ENCODE measurements at places on chromosomes 5 and 9.

GRCh38 chr5:95720094-95720786 is 10.9 kb upstream of the RHOBTB3 start:
- no peak for DNase-seq

GRCh38 chr5:32390819-32391591 is 53.5 kb downstream of the ZFR start:
- no peak for DNase-seq

DNA sequence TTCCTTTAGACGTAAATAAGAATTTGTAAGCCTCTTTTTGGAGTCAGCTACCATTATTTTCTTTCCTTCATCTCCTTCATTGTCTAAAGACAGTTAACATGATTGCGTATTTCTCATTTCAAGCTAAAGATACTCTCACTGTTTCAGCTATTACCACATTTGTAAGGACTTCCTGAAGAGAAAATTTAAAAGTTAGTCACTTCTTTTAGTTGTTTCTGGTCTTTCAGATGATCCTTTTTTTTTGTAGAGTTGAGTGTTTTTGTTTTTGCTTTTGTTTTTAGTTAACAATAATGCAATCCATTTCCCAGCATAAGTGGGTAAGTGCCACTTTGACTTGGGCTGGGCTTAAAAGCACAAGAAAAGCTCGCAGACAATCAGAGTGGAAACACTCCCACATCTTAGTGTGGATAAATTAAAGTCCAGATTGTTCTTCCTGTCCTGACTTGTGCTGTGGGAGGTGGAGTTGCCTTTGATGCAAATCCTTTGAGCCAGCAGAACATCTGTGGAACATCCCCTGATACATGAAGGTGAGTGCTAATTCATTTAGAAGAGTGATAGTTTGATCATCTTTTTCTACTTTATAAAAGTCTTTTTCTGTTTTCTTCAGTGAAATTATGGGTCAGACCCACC is 2.0 kb downstream of the IL31RA start:
- DNase-seq = no peak

GRCh38 chr5:112847306-112847705 is 13.8 kb upstream of the SRP19 start:
- DNase-seq = no peak

DNA sequence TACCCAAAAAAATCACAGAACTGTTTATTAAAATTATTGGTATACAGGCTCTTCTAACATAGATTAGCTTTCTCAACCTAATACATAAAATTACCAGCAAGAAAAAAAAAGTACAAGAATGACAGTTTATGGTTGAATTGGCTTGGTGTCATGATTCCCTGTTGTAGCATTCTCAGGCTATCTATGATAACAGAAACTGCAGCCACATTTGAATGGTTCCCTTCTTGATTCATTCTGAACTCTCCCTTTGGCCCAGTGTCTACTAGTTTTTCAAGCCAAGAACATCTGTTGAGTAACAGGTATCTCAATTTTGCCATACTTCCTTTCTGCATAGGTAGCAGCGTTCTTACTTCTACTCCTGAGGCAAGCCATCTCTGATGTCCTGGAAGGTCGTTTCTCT is 3.0 kb downstream of the SPIN1 start:
- DNase-seq = peak; percentile 22

DNA sequence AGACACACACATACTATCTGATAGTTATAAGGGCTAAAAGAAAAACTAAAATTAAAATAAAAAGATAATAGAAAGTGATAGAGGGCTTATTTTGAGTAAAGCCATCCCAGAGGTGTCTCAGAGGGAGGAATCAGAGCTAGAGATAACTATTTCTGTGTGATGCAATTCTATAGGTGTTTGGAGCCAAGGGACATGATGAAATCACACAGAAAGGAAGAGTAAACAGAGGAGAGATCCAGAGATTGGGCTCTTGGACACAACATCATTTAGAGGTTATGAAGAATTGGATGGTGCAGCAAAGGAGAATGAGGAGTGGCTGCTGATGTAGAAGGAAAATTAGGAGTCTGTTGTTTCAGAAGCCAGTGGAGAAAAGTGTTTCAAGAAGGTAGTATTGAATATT is 393.5 kb downstream of the DIRAS2 start:
- no peak for DNase-seq

DNA sequence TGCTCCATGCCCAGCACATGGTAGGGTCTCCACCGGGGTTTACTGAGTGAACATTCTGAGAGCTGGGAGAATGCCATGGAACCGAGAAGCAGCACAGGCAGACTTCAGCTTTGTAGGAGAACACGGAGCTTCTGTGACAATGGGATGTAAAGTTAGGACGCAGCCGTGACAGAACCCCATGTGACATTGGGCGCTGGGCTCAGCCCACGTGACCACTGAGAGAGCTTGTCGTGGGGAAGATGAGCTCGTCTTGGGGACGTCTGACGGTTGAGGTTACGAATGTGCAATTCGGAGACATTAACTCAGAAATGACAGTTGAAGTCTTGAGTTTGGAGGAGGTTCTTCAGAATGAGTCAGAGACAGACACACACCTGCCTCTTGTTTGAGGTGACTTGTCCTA is 13.5 kb downstream of the SDHA start:
- DNase-seq = no peak

GRCh38 chr5:73160239-73160671 is 12.7 kb upstream of the TMEM174 start:
- DNase-seq = peak; percentile 4

- no peak for DNase-seq
Measured at GRCh38 chr9:106668534-106668933, 194.4 kb upstream of the ZNF462 start.

DNA sequence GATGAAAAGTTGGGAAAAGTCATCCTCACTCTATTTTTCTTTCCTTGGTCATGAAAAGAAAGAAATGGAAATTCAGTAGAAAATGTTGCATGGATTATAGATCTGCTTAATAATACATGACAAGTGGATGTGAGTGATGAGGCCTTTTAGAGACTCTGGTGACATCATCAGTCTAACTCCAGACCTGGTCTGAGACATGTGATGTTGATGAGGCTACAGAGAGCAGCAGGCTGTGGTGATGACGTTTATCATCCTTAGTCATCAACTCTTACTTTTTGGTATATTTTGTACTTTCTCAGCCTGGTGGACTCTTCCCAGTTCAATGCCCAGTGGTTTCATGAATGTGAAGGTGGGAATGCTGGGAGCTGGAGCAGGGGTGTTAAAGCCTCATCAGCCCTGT is 116.4 kb downstream of the TTLL11 start:
- DNase-seq = no peak

DNA sequence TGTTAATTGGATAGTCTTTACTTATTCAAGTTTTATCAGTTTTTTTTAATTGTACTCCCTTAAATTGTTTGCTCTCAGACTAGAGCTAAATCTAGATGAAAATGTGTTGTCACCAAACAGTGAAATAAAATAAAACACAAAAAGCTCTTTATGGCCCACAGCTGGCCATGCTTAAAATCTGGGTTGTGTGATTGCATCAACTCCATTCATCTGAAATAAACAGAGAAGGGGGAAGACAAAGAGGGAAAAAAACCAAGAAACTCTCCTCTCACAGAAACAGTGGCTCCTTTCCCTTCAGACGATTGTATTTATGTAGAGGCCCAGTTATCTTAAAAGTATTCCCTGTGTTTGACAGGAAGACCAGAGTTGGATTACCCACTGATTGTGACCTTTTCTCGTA is 422.4 kb downstream of the IRX1 start:
- DNase-seq = no peak
